ENCODE measurements at places on chromosomes 4 and X.

DNA sequence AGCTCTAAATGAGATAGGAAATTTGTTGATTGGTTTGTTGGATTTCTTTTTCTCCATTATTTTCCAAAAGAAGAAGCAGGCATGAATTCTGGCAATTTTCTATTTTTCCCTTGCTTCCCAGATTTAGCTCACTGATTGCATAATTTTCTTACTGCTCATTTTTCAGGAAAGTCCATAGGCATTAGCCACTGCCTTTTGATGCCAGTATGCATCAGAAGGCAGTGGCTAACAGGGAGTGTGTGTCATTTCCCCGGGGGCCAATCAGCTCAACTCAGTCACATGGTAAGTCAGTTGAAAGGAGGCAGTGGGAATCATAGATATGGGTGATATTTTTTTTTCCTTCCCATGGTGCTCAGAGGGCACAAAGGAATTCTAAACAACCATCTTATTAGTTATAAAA is 156.7 kb downstream of the TRIML1 start:
- no peak for DNase-seq

DNA sequence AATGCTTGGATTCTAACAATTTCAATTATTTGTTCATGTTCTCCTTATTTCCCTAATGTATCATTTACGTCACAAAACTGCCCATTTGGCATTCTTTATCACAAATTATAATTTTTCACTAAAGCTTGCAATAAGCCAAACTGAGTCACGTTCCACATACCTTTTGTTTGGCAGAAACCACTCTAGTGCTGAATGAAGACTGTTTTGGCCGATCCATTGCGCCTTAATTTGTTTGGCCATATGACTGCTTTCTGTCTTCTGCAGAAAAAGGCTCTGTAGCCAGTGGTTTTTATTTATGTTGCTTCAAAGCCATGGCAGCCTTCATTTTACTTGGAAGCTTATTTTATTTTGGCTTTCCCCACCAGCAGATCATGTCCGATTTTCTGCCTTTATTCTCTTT is 184.4 kb upstream of the HAND2 start:
- no peak for DNase-seq

DNA sequence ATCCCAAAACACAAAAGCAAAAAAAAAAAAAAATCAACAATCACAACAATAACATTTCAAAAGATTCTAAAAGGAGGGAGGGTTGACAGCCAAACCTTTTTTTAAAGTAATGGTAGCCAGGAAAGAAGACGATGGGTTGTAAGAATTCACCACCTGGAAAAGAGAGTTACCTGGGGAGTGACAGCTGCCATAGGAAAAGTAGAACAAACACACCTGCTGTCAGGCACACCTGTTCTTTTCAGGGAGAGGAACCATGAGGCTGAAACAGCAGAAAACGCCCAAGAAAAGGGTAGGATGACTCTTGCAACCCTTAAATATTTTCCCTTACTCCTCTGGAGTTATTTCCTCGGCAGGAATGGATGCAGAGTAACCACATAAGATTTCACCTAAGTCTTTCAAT is 388.4 kb upstream of the TEX13C start:
- no peak for DNase-seq

GRCh38 chr4:24794916-24795665 is at the start of gene SOD3:
TSS of gene SOD3 (plus strand) at chr4:24795573. CDS start at chr4:24799522, 3,949 bp downstream.
- DNase-seq: no peak

- DNase-seq: no peak
Observed at GRCh38 chr4:156558373-156559025, 413.1 kb downstream of the PDGFC start.

- DNase-seq: no peak
Observed at GRCh38 chr4:81505726-81506125, 34.0 kb upstream of the RASGEF1B start.

DNA sequence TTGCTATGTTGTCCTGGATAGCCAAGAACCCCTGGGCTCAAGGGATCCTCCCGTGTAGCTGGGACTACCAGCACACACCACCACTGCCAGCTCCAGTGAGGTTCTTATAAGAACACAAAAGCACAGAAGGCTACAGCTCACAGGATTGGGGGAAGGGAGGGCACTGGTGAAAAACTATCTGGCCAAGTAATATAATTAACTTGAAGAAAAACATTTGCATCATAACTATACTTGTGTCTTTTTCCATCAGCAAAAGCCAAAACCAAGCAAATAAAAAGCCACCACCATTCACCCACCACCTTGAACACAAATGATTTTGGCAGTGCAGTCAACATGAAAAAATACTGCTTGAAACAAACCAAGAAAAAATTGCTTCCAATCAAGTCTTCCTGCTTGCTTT is 188.2 kb downstream of the MAML3 start:
- no peak for DNase-seq

DNA sequence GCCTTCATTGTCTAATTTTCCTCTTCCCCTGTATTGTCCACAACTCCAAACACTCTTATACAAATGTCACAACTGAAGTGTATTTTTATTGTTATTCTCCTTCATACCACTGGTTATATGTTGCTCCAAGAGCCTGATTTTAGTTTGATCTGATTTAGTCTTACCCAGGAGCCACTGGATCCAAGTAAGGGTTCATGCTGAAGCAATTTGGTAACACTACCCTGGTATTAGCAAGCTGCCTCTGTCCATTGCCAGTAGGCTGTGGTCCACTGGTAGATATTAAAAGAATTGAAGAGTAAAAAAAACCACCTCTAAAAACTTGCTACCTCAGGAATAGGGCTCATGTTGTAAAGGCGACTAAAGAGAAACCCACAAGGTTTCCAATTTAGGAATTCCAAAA is 41.2 kb downstream of the AMOT start:
- no peak for DNase-seq

- DNase-seq: no peak
Observed at GRCh38 chr4:40418430-40419230, 83.5 kb downstream of the CHRNA9 start.

GRCh38 chr4:161642708-161643107 is 521.1 kb downstream of the FSTL5 start:
- DNase-seq: no peak

GRCh38 chr4:80202741-80203553 is 5.6 kb downstream of the PRDM8 start:
- peak; percentile 58 for DNase-seq

GRCh38 chr4:15809058-15809457 is 30.9 kb downstream of the CD38 start:
- no peak for DNase-seq

GRCh38 chr4:13674971-13675370 is 47.4 kb upstream of the BOD1L1 start:
- DNase-seq: no peak

GRCh38 chr4:33930497-33930896 is 2313.8 kb downstream of the ARAP2 start:
- DNase-seq: no peak

- no peak for DNase-seq
Observed at GRCh38 chr4:145930592-145930991, 8.0 kb downstream of the ZNF827 start.

- DNase-seq: no peak
Observed at GRCh38 chr4:133112641-133113040, 36.5 kb upstream of the PCDH10 start.

DNA sequence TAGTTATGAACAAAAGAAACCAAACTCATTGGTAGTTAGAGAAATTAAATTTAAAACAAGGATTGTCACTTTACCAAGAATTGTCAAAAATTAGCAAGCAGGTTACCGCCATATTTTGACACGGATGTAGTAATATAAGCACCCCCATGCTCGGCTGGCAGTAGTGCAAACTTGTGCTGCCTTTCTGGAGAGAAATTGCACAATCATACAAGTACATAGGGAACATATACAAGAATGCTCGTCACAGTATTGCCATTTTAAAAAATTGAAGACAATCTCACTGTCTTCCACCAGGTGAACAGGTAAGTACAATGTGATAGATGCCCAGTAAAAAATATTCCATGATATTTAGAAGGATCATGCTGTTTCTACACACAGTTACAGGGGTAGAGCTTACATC is 55.6 kb upstream of the SLC39A8 start:
- DNase-seq: no peak

DNA sequence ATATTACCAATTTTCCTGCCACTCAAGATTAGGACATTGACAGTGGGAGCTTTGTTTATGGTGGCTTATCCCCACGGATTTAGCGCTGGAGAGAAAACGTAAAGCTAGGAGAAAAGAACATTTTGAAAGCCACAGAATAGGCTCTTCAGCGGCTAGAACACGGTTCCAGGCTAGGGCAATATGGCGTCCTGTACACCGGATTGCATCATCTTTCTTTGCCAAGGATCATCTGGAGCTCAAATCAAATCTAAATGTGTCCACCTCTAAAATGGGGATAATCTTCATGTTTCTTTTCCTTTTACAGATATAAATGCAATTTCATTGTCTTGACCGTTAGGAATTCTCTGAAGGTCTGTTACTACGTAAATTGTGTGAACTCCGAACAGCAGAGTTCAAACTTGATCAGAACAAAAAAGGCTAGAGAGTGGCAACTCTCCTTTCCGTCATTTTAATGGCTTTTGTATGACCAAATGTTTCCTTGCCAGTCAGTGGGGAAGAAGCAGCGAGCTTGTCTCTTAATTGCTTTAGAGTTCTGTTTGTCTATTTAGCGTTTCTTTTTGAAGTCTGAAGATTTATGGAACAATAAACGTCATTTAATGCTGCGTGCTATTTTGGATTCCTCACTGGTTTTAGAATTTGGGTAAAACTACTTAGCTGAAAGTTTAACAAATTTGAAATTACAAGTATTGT is 2.6 kb upstream of the WWC2 start:
- DNase-seq: no peak

GRCh38 chr4:95499291-95499696 is 49.5 kb downstream of the UNC5C start:
- no peak for DNase-seq

DNA sequence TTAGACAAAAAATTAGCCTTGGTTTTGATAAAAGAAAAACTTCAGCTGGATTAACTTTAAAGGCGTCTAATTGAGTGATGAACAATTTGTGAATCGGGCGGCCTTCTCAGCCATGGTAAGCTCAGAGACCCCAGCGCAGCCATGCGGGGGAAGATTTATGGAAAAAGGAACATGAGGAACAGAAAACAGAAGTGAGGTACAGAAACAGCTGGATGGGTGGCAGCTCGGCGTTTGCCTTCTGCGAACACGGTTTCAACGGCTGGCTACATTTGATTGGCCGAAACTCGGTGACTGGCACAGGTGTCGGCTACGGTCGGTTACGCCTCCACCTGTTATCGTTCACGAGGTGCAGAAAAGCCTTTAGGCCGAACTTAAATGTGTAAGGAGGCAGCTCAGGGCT is 401.4 kb upstream of the FAT1 start:
- DNase-seq: no peak

GRCh38 chr4:1808396-1808795 is 15.3 kb downstream of the FGFR3 start:
- DNase-seq: no peak

- no peak for DNase-seq
Observed at GRCh38 chrX:148185631-148186030, 204.5 kb downstream of the FMR1NB start.

- DNase-seq: no peak
Observed at GRCh38 chr4:25090516-25090915, 59.8 kb upstream of the LGI2 start.

GRCh38 chrX:72094894-72095293 is 36.8 kb downstream of the RTL5 start:
- DNase-seq: peak; percentile 71

DNA sequence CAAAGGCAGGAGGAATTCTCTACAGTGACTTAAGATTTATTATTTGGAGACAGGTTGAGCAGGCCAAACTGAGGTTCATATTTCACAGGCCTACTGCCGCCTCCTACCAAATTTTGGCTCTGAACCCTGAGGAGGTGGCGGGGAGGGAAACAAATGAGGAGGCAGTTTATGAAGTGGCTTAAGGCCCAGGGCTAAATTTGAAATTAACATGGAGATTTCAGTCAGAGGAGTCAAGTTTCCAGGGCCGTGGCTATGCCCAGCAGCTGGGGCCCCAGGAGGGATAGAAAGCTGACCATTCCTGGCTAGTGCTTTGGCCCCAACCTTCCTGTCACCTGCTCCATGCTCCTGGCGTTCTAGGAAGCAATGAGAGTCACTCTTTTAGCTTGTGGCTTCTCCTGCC is 73.4 kb upstream of the ARHGAP36 start:
- DNase-seq: no peak

- no peak for DNase-seq
Observed at GRCh38 chr4:80585542-80585941, 250.0 kb downstream of the CFAP299 start.

GRCh38 chrX:140510306-140510676 is 5.4 kb upstream of the SOX3 start:
- DNase-seq: no peak

DNA sequence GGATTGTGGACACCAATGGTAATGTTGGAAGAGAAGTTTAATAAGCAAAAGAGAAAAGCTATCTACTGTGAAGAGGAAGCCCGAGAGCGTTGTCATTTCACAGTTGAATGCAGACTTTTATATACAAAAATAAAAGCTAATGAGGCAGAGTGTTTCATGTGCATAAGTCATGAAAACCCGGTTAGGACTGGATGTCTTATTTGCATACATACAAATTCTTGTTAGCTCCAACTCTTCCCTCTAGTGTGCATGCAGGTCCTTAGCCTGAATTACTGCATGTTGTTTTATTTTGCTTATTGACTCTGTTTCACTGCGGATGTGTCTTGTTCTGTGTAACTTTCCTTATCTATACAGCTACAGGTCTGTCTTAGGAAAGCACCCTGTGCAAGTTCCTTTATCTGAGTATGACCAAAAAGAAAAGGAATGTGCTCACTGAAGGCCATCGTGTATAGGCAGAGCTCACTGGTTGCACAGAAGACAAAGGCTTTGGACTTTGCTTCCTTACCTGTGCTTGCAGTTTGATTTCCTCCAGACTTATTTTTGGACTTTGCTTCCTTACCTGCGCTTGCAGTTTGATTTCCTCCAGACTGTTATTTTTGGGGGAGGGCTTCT is 25.1 kb upstream of the UGT2B11 start:
- no peak for DNase-seq

GRCh38 chr4:121397941-121398601 is 17.3 kb upstream of the QRFPR start:
- DNase-seq: no peak

DNA sequence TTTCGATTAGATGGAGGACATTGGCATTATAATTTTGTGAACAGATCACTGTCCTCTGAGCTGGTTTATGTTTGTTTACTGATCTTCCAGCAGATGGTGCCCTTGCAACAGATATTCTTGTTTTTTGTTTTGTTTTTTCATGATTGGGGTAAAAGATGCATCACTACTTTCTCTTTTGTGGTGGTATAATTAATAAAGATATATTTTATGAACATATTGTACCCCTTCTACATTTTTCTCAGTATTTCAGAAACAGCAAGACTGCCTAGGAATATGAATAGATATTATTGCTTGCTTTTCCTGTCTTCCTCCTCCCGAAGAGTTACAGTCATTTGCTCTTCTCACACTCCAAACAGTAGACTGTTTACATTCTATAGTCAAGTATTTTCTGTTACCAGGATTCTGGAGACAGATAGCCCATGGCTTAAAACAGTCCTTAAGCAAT is 905.2 kb downstream of the TRAM1L1 start:
- DNase-seq: no peak

DNA sequence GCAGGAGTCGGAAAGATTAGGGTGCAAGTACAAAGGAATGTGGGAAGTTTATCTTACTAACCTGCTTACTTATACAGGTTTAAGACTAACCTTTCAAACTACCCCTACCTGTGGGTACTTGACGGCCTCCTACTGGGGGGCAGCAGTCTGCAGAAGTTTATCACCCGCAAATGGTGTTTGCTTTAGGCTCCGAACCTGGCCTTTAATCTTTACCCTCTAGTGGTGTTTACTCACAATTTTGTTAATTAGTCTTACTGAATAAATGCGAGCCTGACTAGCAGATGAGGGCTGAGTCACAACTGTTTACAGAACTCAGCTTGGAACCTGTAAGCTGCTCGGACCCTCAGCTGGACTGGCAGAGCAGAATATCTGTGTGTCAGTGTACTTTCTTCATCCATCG is 204.2 kb upstream of the GPRIN3 start:
- no peak for DNase-seq
